Omental fat pad (tissue), 4 donors: ENCODE measurements at places on chromosomes 13 and 19. TPM values are rescaled to one million over a fixed set of nuclear protein-coding genes. Genes with fewer than 3 reads are reported as not detected.

GRCh38 chr13:108777421-108778420 is 148.3 kb downstream of the MYO16 start:
- DNase-seq = no peak

GRCh38 chr19:52743091-52743490 is 8.2 kb upstream of the ZNF611 start:
- no peak for DNase-seq

DNA sequence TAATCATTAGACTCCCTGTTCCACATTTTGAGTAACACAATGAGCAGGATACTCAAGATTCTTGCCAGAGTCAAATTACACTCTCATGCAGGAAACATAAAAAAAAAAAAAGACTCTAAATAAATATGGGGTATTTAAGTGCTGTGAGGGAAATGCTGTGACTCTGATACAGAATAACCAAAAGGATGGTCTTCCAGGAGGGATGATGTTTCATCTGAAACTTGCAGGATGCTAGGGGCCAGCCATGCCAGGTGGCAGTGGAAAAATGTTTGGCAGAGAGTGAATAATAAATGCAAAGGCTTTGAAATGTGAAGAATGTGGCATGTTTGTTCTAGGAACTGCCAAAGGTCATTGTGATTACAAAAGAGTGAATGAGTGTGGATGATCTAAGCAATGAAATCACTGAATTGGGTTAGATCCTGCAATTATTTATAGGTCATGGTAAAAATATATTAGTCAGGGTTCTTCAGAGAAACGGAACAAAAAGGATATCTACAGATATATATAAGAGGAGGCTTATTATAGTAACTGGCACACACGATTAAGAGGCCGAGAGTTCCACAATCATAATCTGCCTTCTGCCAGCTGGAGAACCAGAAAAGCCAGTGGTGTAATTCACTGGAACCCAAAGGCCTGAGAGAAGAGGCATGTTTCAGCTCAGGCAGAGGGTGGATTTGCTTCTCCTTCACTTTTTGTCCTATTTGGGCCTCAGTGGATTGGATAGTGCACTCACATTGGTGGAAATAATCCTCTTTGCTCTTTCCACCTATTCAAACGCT is 1832.8 kb upstream of the MIR17HG start:
- no peak for DNase-seq

GRCh38 chr19:45524575-45525129 is 17.4 kb downstream of the VASP start:
- DNase-seq = no peak

- DNase-seq = no peak
These were observed 5.3 kb downstream of the DMAC2 start for GRCh38 chr19:41434450-41434849.

DNA sequence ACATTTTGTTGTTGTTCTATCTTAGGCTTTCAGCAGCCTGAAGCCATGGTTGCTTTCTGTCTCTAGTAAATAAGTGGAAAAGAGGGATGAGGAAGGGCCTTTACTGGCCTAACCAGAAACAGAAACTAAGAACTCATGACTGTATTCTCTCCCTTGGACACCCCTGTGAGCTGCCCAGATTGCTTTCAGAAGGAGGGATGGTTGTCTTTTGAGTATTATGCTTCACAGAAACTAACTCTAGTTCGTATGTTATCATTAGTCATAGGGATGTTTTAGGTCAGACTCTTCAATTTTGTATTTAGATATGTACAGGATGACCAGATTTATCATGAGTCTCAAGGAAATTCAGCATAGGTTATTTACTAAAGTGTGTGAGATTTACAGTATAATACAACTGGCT is 17.5 kb downstream of the BORA start:
- DNase-seq = no peak

- DNase-seq = no peak
These were observed 89.1 kb downstream of the CAB39L start for GRCh38 chr13:49354719-49355118.

Gene SHC2
- 27.1 TPM for total RNA-seq

DNA sequence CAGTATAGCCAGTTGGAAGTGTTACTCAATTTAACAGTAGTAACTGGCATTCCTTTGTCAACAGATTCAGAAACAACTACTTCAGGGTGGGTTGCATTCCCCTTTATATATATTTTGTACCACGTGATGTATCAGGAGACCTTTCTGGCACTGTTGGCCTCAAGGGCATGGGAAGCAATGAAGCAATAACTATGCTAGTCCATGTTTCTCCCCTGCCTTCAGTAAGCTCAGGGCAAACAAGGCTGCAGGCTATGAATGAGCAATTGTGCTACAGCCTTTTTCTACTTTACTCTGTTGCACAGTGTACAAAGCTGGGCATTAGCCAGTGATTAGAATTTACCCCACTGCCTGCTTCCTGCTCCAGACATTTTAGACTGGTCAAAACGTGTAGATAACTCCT is 348.8 kb downstream of the GPC5 start:
- no peak for DNase-seq

DNA sequence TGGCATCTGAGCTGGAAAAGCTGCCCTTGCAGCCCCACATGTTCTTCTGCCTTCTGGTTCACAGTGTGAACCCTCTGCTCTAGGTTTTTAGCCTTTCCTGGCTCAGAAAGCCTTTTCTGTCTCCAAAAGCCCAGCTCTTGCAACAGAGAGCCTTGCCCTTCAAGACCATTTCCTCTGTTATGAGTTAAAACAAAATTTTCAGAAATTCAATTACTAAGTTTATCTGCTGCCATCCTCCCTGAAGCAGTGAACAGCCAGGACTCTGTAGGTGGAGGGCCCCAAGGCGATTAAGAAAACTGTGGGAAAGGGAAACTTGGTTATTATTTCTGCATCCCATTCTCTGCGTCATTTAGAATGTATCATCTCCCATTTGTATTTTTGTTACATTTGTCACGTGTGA is 18.8 kb downstream of the FAM124A start:
- DNase-seq = no peak

GRCh38 chr13:24032252-24032651 is 128.3 kb upstream of the SPATA13 start:
- no peak for DNase-seq

GRCh38 chr19:6103217-6103644 is 7.1 kb downstream of the RFX2 start:
- DNase-seq = peak; percentile 67

DNA sequence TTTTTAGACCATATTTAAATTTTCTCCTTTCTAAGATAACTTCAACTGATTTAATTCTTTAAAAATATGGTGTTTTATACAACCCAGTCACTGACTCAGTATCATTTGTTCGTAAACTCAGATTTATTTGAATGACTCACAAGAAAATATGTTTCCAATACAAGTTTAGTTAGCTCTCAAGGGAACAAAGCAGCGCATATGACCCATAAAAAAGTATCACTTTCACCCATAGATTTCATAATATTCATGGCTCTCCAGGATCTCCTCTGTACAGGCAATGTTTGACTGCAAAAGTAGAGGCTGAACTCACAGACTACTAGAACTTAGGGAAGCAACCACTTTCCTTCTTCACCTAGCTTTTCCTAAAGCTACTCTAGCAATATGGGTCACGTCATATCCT is 405.6 kb upstream of the PCDH9 start:
- DNase-seq = no peak

GRCh38 chr13:20149762-20150161 is 11.1 kb downstream of the GJA3 start:
- DNase-seq = no peak

GRCh38 chr13:106432636-106433035 is 102.8 kb downstream of the EFNB2 start:
- no peak for DNase-seq
